ENCODE measurements at places on chromosomes 13 and 19.

- peak; percentile 52 for DNase-seq
Observed at GRCh38 chr19:32976223-32976805, 4.3 kb downstream of the FAAP24 start.

DNA sequence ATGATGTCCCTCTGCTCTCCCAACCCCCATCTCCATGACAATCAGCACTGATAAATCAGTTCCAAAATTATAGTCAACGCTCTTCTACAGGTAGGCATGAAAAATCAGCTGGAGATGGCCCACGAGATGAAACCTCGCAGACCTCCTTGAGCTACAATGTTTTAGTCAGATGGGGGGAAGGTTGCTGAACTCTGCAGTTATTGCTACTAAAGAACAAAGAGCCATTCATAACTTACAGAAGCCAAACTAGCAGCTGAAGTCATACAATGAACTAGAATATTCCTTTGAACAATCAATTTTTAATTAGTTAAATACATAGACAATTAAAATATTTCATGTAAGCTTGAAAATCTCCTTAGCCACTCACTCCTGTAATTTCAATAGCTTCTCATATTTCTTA, 179.2 kb downstream of the NHLRC3 start:
- no peak for DNase-seq

DNA sequence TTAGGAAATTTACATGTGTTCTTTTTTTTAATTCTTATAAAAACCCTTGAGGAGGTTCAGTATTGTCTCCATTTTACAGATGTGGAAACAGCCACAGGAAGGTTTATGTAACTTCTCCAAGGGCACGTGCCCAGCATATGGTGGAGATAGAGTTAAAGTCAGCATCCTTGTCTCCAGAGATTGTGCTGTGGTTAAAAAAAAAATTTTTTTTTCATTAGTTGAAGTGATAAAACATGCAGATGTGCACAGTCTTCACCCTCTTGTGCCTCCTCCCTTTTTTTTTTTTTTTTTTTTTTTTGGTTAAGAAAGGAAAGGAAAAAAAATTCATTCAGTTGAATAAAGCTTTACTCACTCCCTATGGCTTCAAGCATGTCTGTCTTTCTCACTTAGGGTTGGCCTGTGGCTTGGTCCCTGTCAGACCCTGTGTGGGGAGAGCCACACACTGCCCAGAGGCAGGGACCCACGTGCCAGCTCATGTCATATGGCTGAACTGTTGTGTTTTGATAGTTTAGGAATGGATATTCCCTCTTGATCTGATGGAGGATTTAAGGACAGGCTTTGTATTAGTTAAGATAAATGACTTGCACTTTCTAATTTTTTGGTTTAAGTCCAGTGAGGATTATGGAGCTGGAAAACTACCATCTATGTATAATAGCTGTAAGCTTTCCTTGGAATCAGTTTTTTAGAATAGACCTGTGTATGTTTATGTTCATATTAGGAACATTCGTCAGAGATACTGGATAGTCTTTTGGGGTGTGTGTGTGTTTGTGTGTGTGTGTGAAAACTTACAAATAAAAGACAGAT, 19.3 kb downstream of the RNASEH2B start:
- no peak for DNase-seq

- no peak for DNase-seq
Observed at GRCh38 chr19:15296841-15297415, 35.4 kb downstream of the BRD4 start.

DNA sequence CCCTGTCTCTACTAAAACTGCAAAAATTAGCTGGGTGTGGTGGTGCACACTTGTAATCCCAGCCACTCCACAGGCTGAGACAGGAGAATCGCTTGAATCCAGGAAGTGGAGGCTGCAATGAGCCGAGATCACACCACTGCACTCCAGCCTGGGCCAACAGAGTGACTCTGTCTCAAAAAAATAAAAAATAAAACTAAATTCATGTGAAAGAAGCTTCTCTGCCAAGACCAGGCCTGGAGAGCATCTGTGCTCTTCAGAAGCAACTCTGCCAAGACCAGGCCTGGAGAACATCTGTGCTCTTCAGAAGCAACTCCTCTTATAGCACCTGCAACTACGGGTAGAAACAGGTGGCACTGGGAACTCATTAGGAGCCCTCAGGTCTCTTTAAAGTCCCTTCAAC, 37.7 kb downstream of the CRYL1 start:
- no peak for DNase-seq

GRCh38 chr13:41905600-41906254, 55.2 kb downstream of the VWA8 start:
- DNase-seq: no peak

DNA sequence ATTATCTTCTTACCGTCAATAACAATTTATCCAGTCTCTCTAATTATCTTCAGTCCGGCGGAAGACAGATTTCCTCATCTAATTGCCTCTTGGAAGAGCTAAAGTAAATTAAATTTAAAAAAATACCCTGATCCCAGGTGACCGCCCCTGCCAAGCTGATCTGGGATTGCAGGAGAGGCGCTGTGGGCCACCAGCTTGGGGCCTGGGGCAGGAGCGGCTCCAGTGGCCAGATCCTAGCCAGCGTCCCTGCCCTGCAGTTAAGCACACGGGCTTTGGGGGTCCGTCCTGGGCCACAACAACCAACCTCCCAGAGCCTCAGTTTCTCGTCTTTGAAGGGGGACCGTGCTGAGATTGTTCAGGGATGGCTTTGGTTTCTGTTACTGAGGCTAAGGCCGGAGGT, 12.4 kb upstream of the TMEM255B start:
- no peak for DNase-seq

DNA sequence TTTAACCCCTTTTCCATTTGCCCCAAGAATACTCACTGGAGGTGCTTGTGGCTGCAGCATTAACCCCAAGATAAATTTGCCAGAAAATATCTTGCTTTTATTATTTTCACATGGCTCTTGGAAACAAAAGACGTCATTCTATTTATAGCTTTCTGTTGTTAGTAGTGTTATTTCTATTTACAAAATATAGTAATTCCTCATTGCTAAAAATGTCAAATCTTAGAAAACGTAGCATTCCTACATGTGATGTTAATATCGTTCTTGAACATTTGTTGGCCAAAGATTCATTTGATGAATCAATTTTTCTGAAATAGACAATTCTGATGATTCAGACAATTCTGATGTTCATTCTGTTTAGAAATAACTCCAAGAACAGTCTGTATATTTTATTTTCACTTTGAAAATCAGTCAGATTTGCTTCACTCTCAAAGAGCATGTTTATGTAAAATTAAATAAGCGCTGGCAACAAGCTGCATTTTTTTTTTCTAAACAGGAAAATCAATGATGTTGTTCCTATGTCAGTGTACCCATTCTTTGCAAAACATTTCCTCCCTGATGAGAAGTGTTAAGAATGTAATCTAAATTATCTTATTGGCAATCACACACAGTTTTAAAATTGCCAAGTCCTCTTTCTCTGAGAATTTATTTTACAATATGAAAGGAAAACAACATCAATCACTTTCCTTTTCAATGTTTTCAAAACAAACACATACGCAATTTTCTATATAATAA, 334.0 kb downstream of the KCTD12 start:
- no peak for DNase-seq

DNA sequence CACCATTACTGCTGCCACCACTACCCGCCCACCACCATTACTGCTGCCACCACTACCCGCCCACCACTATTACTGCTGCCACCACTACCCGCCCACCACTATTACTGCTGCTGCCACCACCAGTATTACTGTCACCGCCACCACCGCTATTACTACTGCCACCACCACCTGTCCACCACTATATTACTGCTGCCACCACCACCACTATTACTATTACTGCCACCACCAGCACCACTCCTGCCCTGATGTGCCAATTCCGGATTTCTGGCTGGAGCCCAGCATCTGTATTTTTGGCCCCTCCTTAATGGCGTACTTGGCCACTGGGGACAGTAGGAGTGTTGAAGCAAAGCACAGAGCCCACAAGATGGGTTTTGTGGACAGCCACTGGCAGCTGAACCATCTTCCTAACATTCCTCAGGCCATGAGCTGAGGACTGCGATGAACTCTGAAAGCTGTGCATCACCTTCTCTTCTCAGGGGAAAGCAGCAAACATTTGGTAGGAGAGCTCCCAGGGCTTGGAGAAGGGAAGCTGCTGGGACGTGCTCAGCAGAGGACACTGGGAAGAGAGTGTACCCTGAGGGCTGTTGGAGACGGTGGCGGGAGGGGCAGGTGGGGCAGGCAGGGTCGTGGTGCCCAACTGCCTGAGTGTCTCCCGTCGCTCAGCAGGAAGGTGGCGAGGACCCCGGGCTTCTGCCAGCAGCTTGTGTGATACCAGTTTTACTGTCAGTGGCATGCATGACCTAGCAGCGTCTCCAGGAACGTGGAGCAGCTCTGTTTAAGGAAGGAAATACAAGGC, 23.0 kb downstream of the CUL4A start:
- DNase-seq: no peak

DNA sequence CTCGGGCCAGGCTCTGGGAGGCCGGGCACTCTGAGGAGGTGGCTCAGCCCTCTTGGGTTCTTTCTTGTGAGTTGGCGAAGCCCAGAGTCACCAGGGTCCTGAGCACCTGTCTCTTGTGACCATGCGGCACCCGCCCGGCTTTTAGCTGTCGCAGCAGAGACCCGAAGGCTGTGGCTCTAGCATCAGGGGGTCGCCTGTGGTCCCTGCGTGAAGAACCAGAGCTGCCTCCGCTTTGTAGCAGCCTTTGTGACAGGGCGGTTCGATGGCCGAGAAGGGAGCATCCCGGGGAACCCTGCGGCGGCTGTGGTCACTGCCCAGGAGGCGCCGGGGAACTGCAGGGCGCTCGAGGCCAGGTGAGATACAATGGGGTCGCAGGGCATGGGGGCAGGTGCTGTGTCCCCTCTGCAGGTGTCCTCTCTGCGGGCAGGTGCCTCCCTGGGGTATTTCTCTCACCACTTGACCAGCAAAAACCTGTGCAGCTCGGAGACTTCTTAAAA, 10.4 kb downstream of the MCF2L start:
- DNase-seq: no peak

GRCh38 chr13:95128045-95128643, 173.1 kb downstream of the ABCC4 start:
- DNase-seq: no peak

- no peak for DNase-seq
Observed at GRCh38 chr13:111531505-111531904, 211.1 kb downstream of the TEX29 start.

DNA sequence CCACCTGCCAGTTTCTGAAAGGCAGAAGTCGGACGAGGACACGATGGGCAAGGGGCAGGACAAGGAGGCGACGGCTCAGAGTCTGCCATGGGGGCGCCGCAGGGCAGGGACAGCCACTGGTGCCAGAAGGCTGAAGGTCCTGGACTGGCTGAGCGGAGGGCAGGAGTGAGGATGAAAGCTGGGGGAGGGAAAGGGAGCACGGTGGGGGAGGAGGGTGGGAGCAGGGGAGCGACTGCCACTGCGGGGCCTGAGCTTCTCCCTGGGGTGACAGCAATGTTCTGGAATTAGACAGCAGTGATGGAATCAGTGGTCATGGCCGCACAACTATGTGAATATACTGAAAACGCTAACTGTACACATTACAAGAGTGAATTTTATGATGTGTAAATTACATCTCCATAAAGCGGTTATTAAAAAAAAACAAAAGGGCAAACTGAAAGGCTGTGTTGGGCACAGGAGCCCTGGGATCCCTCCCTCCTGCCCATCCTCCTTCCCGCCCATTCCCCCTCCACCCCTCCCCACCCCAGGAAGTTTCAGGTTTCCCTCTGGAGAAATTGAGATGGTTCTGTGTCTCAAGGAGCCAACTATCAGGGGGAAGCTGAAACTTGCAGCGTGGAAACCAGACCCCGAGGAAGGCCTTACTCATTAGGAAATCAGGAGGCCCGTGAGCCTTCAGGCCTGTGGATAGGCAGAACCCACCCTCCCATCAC, 15.9 kb downstream of the MLLT1 start:
- DNase-seq: no peak

DNA sequence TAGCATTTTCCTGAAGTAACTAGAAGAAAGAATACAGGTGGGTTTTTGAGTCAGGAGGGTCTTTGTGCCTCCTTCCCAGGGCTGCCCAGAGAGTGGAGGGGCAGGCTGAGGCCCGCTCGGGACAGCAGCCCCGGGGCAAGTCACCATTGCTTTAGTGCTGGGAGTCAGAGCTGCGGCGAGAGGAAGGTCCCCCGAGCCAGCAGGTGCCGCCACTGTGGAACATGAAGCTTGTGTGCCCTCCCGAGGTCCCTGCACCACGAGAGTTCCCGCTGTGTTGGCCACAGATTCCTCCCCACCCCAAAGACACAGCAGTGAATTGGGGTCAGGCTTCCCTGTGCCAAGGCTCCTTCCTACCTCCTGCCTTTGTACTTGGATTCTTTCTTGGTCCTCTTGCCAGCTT, 50.9 kb upstream of the TEX29 start:
- no peak for DNase-seq

DNA sequence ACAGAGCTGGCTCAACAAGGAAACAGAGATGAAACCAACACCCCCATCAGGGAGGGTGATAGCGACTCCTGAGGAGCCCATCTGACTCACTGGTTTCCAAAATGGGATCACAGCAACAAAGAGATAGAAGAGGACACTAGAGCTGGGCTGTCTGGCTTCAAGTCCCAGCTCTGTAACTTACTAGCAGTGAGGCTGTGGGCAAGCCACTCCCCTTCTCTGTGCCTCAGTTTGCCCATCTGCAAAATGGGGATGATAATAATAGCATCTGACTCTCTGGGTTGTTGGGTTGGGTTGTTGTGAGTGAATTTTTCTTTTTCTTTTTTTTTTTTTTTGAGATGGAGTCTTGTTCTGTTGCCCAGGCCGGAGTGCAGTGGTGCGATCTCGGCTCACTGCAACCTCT, 14.3 kb downstream of the IGSF23 start:
- DNase-seq: no peak

DNA sequence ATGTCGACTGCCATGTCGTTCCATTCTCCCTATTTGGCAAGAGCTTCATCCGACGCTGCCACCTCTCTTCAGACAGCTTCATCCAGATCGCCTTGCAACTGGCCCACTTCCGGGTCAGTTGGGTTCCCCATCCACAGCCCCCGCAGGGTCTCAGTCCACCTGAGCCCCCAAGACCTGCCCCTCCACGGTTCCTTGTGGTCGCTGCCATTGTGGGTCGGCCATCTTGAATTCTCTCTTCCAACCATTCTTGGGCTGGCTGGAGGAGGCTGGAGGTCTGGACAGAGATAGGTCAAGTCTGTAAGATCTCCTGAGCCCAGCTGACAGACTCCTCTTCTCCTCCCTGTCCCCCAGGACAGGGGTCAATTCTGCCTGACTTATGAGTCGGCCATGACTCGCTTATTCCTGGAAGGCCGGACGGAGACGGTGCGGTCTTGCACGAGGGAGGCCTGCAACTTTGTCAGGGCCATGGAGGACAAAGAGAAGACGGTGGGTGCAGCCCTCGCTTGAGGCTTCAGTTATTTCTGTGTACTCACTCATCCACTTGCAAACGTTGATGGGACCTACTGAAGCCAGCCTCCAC, 19.5 kb downstream of the CPT1C start:
- DNase-seq: no peak

DNA sequence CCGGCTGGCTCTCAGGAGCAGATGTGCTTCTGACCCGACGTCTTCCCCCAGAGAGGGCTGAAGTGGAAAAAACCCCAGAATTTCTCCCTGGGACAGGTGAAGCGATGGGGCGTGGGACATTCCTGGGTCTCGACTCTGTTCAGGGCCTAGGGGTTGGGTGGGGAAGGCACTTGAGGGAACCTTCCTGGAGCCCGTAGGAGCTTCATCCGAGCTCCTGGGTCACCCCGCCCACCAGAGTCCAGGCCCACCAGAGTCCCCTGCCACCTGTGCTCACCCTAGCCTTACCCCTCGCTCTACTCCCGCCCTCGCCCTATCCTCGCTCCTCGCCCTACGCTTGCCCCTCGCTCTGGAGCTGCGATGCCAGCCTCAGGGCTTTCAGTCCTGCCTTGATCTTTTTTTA, 23.2 kb downstream of the EPN1 start:
- no peak for DNase-seq
